Panc1 (cell line): ENCODE measurements at places on chromosomes 1 and 21.

DNA sequence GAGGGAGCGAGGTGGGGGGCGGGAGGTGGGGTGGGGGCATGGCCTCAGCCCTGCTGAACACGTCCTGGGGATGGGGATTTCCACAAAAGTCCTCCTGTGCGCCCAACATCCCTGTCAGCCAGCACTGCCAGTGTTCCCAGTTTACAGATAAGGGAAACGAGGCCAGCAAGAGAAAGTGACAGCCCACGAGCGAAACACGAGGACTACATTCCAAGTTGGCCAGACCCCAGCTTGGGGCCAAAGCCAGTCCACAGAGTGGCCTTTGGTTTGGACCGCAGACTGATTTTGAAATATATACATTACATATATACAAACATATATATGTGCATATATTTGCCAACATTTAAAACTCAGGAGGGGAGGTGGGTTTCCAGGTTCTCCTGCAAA lies 5.0 kb downstream of the FBXO2 start:
- no peak for DNase-seq

- no peak for DNase-seq
Observed at GRCh38 chr1:202034683-202035462, 24.5 kb downstream of the ELF3 start.

DNA sequence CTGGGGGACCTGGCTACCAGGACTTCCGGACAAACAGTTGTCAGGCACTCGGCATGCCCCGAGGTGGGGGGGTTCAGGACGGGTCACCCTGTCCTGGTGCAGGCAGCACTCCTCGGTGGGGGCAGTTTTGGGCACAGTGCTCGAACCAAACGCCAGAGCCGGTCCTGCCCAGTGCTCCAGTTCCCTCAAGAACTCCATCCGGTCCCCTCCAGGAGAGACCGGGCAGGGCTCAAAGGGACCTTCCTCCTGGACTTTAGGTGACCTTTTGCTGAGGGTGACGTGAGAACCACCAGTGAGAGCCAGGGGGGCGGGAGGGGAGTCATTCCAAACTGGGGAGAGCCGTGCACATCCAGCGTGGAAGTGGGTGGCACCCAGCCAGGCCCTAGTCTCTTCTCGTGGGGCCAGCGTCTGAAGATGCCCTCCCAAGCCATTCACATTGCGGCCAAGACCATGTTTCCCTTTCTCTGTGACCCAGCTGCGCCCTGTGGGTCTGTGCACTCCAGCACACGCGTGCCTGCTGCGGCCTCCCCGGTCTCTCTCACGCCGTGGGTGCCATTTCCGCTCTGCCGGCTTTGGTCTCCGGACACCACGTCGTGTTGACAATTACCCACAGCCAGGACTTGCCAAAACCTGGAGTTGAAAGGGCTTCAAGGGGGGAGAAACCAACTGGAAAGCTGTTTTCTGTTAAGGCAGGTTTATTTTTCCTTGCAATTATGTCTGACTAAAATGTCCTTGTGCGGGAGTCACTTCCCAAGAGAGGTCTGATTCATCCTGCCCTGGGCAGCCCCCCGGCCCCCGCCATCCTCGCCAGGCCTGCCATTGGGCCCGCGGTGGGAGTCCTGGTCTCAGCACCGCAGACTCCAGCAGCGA lies 178.8 kb upstream of the ARHGEF16 start:
- no peak for DNase-seq

GRCh38 chr1:2070016-2070415 lies 19.8 kb downstream of the PRKCZ start:
- no peak for DNase-seq

GRCh38 chr1:119987686-119988085 lies 81.8 kb downstream of the NOTCH2 start:
- DNase-seq = no peak

DNA sequence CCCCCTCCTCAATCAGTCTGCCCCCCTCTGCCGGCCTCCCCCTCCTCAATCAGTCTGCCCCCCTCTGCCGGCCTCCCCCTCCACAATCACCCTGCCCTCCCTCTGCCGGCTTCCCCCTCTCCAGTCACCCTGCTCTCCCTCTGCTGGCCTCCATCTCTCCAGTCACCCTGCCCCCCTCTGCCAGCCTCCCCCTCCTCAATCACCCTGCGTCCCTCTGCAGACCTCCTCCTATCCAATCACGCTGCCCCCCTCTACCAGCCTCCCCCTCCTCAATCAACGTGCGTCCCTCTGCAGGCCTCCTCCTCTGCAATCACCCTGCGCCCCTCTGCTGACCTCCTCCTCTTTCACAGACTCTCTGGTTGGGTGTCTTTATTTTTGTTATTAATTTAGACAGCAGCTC lies 11.5 kb upstream of the C1orf198 start:
- no peak for DNase-seq

DNA sequence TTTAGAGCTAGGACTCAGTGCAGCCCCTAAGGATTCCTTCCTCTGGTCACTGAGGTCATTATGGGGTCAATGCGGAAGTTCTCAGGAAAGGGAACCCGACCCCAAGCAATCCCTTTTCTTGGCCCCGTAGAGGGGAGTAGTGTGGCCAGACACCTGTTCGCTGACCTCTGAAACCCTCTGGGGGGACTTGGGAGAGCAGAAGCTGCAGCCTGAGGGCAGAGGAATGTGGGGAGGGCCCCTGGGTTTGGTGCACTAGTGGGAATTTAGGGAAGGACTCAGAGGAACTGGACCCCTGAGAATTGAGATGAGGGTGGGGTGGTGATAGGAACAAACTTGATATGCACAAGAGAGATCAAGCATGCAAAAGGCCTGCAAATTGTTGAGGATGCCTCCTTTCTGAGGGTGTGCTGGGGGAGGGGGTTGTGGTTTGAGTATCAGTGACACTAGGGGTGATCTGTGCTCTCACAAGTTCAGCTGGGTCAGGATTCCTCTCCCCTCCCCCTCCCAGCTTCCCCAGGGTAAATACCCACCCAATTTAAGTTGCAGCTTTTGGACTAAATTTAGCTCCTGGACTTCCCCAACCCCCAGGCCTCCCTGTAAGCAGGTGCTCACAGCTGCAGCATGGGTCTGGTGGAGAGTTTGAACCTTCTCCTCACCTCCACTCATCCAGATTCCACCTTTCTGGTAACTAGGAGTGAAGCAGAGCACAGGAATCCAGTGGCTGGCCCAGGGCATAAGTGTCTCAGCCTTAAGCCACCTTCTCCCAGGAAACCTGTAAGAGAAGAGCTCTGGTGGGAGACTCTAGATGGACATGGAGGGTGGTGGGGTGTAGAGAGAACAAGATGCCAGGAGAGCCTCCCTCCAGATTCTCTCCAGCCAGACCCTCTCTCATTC lies 13.5 kb downstream of the ADAMTSL4 start:
- DNase-seq = no peak

- no peak for DNase-seq
Observed at GRCh38 chr1:235725434-235725833, 75.8 kb upstream of the GNG4 start.

DNA sequence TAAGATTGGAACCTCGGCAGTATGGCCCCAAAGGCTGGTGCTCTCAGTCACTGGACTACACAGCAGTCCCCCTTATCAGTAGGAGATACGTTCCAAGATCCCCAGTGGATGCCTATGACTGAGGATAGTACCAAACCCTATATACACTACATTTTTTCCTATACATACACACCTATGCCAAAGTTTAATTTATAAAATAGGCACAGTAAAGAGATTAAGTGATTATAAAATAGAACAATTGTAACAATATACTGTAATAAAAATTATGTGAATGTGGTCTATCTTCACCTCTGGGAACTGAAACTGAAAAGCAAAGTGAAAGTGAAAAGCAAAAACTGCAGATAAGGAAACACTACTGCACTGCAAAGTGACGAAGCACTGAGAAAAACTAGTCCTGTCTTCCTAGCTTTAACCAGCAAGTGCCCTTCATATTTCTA lies 96.8 kb downstream of the INTS7 start:
- no peak for DNase-seq

DNA sequence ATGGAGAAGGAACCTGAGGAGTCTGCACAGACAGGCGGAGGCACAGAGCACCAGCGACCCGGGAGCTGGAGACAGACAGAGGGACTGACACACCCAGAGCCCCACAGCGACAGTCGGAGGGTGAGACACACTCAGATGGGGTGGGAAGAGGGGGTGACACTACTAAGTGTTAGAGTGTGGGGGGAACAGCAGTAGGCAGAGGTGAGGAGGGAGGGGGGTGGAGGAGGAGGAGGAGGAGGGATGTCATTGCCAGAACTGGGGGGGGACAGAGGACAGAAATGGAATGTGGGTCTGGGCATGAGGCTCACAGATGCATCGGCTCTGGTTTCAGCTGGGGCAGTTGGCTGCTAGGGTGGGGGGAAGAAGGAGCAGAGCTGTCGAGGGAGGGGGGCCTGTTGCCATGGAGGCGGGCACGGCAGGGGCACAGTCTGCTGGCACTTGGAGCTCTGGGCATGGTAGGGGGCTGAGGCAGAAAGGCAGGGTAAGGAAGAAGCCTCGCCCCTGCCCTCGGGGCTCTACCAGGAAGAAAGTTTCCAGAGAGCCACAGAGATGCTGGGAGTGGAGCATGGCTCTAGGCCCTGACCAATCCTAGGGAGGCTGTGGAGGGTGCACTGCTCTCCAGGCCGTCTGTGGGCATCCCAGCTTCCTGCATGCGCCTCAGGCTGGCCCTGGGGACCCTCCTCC lies 37.3 kb downstream of the AHDC1 start:
- DNase-seq = no peak

GRCh38 chr1:3883194-3883925 lies 16.7 kb downstream of the C1orf174 start:
- no peak for DNase-seq

- DNase-seq = no peak
Observed at GRCh38 chr21:35818597-35818996, 241.7 kb downstream of the SETD4 start.

GRCh38 chr1:244576259-244576892 lies 76.5 kb upstream of the DESI2 start:
- no peak for DNase-seq

DNA sequence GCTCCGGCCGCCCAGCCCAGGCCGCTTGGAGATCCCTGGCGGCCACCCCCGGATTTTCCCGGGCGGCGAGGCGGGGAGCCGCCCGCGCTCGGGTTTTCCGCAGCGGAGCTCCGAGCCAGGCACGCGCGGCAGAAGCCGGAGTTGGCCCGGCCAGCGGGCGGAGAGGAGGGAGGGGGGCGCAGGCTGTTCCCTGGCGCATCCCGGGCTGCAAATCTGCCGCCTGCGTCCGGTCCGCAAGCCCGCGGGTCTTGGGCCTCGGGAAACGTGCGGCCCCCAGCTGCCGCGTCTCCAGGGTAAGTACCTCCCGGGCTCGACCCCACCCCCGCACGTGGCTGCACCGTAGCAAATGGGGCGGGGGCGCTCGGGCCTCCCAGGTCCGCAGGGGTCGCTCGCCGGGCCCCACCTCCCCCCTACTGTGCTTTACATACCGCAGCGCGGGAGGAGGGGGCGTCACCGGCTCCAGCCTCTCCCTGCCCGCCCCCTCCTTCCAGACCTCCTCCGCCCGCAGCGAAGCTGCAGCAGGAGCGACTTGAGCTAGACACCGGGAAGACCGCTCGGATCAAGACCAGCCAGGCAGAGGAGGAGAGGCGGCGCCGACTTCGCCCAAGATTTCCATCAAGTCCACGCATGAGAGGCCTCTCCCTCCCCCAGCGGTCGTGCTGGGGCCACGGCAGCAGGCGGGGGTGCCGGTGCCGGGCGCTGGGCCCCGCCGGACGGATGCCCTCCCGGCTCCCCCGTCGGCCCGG lies 1.6 kb downstream of the TMEM200B start:
- no peak for DNase-seq

- no peak for DNase-seq
Observed at GRCh38 chr1:55010887-55011217, 12.1 kb downstream of the BSND start.

GRCh38 chr21:37461479-37461878 lies 94.9 kb downstream of the DYRK1A start:
- DNase-seq = no peak

DNA sequence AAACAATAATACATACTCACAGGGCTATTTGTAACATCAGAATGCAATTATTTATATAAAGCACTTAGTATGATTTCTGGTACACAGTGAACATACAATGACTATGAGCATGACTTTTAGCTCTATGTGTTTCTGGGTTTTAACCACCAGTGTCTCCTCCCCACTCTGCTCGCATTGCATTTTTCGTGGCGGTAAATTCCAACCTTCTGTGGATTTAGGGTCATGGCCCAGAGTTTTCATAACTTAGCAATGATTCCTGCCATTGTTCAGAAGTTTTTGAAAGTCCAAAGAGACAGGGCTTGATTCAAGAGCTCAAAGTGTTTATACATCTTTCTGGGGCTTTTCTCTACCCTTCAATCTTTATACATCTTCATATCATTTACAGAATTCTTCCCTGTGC lies 191.3 kb downstream of the BACH1 start:
- DNase-seq = no peak

- DNase-seq = no peak
Observed at GRCh38 chr1:115507901-115508300, 133.9 kb upstream of the VANGL1 start.

DNA sequence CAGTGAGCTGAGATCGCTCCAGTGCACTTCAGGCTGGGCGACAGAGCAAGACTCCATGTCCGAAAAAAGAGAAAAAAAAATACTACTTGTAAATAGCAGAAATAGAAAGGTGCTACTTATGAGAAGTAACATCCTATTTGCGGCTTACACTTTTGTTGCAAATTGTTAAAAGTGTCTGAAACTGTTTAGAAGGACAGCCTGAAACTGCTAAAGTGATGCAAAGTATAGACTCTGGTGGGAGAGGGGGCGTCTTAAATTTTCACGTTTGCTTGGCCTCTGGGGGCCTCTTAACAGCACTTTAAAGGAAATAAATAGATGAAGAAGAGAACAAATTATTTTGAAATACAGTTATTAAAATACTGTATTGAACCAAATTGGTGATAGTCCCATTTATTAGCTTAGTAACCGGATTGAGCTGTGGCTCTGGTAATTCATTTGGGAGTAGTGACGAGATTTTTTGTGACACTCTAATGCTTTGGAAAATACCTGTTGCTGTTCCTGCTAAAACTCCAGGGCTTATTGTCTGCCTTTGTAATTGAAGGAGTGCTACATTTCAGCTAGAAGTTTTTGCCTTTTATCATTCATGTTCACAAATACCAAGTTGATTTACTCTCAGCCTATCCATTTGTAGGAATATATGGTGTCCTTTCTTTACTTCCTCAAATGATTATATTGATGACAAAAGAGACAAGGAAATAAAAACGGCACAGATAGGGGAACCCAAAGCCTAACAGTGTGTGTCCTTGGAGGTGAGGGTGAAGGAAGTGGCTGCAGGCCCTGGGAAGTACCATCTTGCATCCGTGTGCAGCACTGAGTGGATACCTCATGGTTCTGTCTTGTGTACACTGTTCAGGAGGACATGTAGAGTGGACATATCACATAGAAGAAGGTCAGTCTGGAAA lies 6.2 kb downstream of the PKNOX1 start:
- DNase-seq = no peak

DNA sequence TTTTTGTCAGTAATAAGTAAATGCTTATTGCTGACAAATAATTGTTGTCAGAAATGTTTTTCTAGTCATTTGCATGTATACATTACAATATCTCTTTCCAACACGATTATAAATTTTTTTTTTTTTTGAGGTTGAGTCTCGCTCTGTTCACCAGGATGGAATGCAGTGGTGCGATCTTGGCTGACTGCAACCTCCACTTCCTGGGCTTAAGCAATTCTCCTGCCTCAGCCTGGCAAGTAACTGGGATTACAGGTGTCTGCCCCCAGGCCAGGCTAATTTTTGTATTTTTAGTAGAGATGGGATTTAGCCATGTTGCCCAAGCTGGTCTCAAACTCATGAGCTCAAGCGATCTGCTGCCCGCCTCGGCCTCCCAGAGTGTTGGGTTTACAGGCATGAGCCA lies 72.0 kb upstream of the ATF3 start:
- no peak for DNase-seq
